NCI-H748 treated with DMSO at 0.1 percent for 48 hours (cell line): ENCODE measurements at places on chromosomes 2 and 18.

DNA sequence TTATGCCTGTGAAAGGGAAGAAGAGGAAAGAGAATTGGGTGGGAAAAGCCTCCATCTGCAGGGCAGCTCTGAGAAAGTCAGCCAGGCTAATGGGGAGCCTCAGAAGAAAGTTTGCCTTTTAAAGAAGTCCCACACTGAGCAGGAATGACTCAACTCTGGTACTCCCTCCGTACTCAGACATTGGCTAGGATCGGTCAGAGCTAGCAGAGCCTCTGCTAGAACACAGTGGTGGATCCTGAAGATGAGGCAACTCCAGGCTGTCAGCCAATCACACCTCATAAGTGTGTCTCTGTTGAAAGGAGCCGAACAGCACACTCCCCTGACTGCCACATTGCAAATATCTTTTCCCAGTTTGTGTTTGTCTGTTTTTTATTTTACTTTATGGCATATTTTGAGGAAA, 96.9 kb downstream of the HNRNPLL start:
- no peak for DNase-seq

DNA sequence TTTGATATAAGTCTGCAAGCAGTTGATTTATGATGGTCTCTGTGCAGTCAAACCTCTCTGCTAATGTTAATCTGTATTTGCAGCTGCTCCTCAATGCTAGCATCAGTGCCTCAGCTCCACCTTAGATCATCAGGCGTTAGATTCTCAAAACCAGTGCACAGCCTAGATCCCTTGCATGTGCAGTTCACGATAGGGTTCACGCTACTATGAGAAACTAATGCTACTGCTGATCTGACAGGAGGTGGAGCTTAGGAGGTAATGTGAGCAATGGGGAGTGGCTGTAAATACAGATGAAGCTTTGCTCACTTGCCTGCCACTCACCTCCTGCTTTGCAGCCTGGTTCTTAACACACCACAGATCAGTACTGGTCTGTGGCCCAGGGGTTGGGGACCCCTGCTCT, 18.4 kb downstream of the RBKS start:
- DNase-seq: no peak

DNA sequence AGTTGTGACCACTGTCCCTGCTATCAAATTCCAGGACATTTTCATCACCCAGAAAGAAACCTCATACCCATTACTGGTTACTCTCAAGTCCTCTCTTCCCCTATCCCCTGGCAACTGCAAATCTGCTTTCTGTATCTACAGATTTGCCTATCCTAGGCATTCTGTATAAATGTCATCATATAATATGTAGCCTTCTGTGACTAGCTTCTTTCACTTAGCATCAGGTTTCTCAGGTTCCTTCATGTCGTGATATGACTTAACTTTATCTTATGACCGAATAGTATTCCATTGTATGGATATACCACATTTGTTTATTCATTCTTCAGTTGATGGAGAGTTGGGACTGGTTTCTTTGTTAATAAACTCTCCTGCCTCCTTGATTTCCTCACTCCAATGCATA, 60.5 kb downstream of the PMAIP1 start:
- DNase-seq: no peak

DNA sequence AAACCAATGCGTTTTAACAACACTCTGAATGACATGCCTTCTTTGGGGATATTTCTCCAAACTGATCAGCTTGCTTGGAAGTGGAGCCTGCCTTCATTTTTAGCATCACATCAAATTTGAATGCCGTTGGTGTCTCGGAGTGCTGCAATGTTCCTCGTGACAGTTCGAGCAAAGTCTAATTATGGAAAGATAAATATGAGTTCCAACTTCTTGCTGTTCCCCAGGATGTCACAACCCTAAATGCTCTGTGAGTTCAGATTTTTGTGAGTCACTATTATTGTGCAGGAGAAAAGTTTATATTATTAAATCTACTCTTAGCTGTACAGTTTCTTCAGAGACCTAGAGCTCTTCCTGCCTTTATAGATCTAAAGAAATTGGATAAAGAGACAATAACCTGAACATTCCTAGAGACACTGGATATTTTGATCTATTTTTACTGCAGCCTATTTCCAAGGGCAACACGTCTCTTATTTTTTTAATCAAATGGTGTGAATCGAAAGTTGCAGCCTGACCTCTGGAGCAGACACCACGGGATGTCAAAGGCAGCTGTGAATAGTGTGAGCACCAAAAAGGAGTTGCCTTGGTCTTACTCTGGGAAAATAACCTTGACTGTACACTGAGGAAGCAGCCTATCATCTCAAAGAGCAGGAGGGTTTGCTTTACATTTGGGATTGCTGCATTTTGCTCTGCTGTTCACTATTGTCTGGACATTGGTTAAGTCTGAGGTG, 330.1 kb downstream of the TDRD15 start:
- no peak for DNase-seq

GRCh38 chr2:95034818-95035217, 9.3 kb downstream of the MAL start:
- DNase-seq: no peak

DNA sequence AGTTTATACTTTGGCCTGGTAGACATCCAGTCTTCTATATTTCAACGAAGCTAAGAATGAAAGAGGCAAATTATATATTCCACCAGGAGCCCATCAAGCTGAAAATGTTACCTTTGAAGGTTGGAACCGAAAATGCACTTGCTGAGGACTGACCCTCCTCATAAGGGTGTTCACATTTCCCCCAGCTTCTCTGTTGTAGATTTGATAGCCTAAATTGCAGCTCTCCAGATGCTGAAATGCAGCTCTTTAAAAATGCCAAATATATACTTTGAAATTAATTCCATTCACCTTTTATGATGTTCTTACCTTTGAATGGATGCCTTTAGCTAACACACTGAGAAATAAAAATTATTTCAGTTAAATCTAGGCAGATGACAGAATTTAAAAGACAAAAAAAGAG, 1.8 kb upstream of the FIGN start:
- no peak for DNase-seq

GRCh38 chr2:176453784-176454183, 184.5 kb downstream of the MTX2 start:
- no peak for DNase-seq

- no peak for DNase-seq
Observed at GRCh38 chr2:114769110-114769509, 326.7 kb downstream of the DPP10 start.

DNA sequence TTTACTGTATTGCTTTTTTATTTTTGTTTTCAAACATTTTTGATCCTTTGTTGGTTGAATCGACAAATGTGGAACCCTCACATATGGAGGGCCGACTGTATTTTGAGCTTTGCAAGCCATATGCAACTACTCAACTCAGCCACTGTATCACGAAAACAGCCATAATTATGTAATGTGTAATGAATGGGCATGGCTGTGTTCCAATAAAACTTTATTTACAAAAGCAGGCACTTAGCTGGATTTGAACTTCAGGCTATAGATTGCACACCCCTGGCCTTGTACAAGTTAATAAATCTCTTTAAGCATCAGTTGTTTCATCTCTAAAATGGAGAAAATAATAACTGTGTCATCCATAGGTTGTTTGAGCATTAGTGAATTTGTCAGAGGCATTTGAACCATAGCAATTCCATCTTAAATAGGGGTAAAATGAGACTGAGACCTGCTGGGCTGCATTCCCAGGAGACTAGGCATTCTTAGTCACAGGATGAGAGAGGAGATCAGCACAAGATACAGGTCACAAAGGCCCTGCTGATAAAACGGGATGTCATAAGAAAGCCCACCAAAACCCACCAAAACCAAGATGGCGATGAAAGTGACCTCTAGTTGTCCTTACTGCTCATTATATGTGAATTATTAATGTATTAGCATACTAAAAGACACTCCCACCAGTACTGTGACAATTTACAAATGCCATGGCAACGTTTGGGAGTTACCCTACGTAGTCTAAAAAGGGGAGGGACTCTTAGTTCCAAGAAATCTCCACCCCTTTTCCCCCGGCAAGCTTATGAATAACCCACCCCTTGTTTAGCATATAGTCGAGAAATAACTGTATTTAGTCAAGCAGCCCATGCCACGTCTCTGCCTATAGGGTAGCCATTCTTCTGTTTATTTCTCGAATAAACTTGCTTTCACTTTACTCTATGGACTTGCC, 13.7 kb upstream of the LTBP1 start:
- DNase-seq: no peak

DNA sequence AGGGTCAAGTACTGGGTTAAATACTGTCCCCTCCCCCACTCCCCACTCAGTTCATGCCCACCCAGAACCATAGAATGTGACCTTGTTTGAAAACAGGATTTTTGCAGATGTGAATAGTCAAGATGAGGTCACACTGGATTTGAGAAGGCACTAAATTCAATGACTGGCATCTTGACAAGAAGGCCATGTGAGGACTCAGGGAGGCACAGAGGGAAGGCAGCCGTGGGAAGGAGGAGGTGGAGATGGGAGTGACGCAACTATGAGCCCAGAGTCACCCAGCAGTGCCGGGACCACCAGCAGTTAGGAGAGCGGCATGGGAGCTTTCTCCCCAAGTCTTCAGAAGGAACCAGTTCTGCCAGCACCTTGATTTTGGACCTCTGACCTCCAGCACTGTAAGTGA, 257.3 kb downstream of the BCL2 start:
- no peak for DNase-seq

DNA sequence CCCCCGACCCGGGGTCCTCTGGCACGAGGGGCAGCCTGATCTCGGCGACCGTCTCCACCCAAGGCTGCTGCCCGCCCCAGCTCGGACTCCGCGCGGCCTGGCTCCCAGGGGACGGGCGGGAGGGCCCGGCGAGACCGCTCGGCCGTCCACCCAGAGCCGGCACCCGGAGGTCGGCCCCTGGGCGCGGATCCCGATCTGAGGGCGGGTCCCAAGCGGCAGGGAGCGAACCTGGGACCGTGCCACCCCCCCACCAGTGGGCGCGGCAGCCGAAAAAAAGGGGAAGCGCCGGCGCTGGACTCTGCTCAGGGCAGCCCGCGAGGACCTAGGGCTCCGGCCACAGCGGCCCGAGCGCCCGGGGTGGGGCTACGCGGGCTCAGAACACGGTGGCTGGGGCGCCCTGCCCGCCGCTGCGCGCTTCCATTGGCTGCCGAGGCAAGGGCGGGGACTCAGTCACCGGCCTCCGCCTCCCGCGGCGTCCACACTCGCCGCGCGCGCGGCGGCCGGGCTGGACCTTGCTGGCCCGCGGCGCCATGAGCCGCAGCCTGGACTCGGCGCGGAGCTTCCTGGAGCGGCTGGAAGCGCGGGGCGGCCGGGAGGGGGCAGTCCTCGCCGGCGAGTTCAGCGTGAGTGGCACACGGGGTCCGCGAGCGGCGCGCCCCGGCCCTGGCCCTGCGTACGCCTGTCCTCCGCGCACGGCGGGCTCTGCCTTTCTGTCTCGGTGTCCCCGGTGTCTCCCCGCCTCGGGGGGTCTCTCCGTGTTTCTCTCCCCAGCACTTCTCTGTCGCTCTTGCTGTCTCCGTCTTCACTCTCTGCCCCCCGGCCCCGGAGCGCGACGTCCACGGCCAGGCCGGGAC, at the start of gene PTPN18:
Gene PTPN18 (plus strand): TSS at position 479 of the 854 bp plus-strand sequence. CDS start 52 bp downstream, at position 531.
- peak; percentile 64 for DNase-seq

- DNase-seq: no peak
Observed at GRCh38 chr2:105308382-105309146, 21.0 kb downstream of the TGFBRAP1 start.

DNA sequence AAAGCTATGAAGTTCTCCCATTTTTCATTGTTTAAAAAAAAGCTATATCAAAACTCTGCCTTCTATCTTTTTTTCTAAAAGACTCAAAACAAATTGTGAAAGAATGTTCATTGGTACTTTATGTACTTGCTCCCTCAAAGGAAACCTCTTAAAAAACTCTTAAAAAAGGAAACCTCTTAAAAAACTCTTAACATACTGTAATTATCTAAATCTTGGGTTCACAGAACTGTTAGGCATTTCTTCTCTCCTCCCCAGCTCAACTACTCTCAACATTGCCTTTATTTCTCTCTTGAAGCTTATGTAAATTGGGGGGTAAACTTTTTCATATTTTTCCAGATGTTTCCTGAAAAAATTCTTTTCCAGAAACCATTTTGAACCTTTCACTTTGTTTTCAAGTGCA, 330.5 kb upstream of the SLC39A10 start:
- DNase-seq: no peak

GRCh38 chr2:191941376-191941929, 94.6 kb upstream of the CAVIN2 start:
- DNase-seq: no peak

DNA sequence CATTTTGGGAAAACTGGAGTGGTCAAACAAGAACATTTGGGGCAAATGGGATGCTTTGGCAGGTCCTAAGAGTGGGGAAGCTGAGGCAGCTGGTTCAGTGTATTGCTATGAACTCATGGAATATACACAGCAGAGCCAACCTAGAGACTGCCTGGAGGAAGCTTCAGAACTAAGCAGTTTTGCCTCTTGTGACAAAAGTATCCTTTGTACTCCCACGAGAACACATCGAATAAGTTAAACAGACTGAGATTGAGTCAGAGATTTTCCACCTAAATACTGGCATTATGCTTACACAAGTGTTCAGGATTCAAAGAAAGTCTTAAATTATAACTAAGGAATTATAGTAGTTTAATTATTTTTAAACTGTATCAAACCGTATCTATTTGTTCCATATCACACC, 5.2 kb upstream of the ARMC9 start:
- DNase-seq: no peak

- no peak for DNase-seq
Observed at GRCh38 chr18:12393998-12394397, 13.7 kb upstream of the PRELID3A start.

DNA sequence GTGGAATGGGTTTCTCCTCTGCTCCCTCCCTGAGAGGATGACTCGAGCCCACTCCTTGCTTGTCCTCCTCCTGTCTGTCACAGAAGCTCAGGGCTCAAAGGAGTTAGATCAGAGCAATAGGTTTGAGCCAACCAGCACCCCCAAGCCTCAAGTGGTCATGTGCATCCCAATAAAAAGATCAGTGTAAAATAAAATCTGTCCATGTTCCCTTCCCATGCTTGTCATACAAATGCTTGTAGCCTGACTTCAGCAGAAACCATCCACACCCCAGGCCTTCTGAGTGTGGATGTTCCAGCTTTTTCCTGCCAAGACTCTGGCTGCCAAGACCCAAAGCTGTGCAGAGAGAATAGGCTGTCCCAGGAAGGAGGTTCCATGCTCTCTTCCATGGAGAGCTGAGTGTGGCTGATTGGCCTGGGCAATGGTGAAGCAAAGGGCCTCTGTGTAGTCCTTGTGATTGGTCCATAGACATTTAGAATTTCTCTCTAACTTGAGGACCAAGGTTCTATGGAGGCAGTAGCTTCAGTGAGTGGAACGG, 67.4 kb downstream of the GYPC start:
- no peak for DNase-seq

DNA sequence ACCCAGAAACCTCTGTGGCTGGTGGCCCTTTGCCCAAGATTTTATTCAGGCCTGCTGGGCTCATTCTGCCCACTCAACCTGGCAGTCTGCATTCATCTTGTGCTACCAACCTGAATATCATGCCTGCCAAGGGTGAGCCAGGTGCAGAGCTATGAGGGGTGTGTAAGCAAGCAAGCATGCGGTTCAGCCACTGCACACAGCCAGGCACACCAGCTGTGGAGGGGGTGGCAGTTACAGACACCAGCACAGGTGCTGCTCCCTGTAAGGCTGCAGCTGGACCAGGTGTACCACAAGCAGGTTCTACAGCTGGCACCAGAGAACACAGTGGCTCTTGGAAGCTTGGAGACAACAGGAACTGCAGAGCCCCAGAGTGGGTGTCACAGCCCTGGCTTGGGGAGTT, 633.2 kb downstream of the FBXO15 start:
- DNase-seq: no peak
